Natural killer cell (primary cell): ENCODE measurements at places on chromosomes 16 and 17. TPM values are rescaled to one million over a fixed set of nuclear protein-coding genes. Genes with fewer than 3 reads are reported as not detected.
A peak's percentile ranks its signal among the peaks of the same experiment; 100 is the strongest.

- DNase-seq = peak; percentile 86
- H3K4me3 ChIP-seq = no peak overlapping the region
- no peaks in the 10 kb centered on the region for H3K36me3 ChIP-seq
- H3K27me3 ChIP-seq = no peaks in the 10 kb centered on the region
- H3K27ac ChIP-seq = peak overlapping the region; percentile 84
Measured at GRCh38 chr16:21646721-21647561, 5.5 kb downstream of the IGSF6 start.

GRCh38 chr17:47884905-47885730 lies 10.9 kb upstream of the SP2 start:
- H3K27ac ChIP-seq = no peak overlapping the region
- H3K36me3 ChIP-seq = no peaks in the 10 kb centered on the region
- DNase-seq = no peak

- DNase-seq = no peak
- peaks cover 8% of the 10 kb centered on the region for H3K4me1 ChIP-seq
- no peaks in the 10 kb centered on the region for H3K27me3 ChIP-seq
Measured at GRCh38 chr16:23562505-23562904, 5.0 kb downstream of the UBFD1 start.

DNA sequence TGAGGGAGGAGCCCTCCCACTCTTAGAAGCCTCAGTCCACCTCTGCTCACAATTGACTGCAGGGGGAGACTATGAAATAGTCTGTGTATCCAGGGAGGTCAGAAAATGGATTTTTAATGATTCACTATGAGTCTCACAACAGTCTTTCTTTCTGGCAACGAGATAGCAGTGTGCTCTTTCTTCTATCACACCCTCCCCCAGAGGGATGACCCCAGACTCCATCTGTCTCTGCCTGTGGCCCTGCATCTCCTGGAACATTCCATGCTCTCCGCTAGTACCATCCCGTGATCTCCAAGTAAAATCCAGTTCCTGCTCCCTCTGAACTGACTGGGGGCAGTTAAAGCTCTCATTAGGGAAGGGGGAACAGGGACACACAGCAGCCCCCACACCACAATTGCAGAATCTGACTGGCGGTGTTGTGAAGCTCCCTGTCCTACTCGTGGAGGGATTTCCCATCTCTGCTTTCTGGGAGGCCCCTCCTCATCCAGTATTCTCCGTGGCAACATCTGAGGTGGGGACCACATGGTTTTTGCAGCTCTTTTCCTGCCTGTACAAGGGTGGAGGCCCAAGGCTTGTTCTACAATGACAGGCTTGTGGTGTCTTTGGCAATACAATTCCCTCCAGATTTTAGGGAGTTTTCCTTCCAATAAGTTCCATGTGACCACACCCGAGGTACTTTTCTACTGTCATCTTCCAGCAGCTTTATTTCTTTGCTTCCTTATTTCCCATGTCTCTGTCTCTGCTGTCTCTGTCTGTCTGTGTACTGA lies 19.4 kb downstream of the NATD1 start:
- H3K4me3 ChIP-seq = no peak overlapping the region
- no peak for DNase-seq
- no peaks in the 10 kb centered on the region for H3K27me3 ChIP-seq
- no peak overlapping the region for H3K27ac ChIP-seq
- H3K4me1 ChIP-seq = no peaks in the 10 kb centered on the region
- H3K36me3 ChIP-seq = no peaks in the 10 kb centered on the region

- H3K4me1 ChIP-seq = peaks cover 36% of the 10 kb centered on the region
- H3K36me3 ChIP-seq = no peaks in the 10 kb centered on the region
- no peak for DNase-seq
- H3K27ac ChIP-seq = no peak overlapping the region
- no peak overlapping the region for H3K4me3 ChIP-seq
- H3K27me3 ChIP-seq = peaks cover 17% of the 10 kb centered on the region
Measured at GRCh38 chr17:57874058-57874419, 24.2 kb upstream of the MRPS23 start.

DNA sequence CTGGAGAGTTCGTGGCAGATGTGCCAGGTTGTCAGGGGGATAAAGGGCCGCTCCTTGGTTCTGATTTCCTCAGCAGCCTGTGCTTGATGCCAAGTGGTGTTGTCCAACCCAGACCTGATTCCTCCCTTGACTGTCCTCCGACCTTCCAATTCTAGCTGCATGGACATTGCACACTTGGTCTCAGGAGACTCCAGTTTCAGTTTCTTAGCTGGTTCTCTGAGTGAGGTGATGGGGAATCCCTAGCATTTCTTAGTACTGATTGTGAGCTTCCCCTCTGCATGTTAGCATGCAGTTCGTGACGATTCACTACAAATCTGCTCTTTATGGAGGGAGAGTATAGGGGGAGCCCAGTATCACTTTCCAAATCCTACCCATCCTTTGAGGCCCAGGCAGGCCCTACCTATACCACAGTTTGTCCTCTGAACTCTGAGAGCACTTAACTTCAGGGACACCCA lies 12.4 kb upstream of the CCR7 start:
- no peak overlapping the region for H3K4me3 ChIP-seq
- H3K27me3 ChIP-seq = no peaks in the 10 kb centered on the region
- no peak overlapping the region for H3K27ac ChIP-seq
- peak; percentile 74 for DNase-seq
- peaks cover 26% of the 10 kb centered on the region for H3K4me1 ChIP-seq
- no peaks in the 10 kb centered on the region for H3K36me3 ChIP-seq

- H3K4me1 ChIP-seq = peaks cover 37% of the 10 kb centered on the region
- H3K27ac ChIP-seq = no peak overlapping the region
- H3K27me3 ChIP-seq = no peaks in the 10 kb centered on the region
- no peak overlapping the region for H3K4me3 ChIP-seq
Measured at GRCh38 chr16:84567286-84567962, 50.5 kb downstream of the COTL1 start.

DNA sequence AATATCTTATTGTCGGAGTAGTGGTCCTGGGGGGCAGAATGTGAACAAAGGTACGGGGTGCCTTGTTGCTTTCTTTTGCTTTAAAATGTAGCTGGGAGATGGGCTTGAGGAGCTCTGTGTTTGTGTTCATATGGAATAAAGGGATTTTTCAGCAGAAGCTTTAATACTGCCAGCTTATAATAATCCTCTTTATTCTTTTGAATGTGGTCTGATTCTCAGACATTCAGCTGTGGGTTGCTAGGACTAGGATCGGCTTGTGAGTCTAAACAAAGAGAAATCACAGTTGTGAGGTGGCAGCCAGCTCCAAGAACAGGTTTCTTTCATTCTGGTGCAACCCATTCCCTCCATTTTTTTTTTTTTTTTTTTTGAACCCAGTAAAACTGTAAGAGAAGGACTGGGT lies 7.2 kb downstream of the MRPL58 start:
- peaks cover 39% of the 10 kb centered on the region for H3K36me3 ChIP-seq
- no peak overlapping the region for H3K4me3 ChIP-seq
- H3K27ac ChIP-seq = no peak overlapping the region
- no peak for DNase-seq
- no peaks in the 10 kb centered on the region for H3K27me3 ChIP-seq

- H3K4me1 ChIP-seq = no peaks in the 10 kb centered on the region
- H3K27ac ChIP-seq = no peak overlapping the region
- no peak for DNase-seq
- H3K4me3 ChIP-seq = no peak overlapping the region
- no peaks in the 10 kb centered on the region for H3K27me3 ChIP-seq
- H3K36me3 ChIP-seq = no peaks in the 10 kb centered on the region
Measured at GRCh38 chr17:13541032-13541480, 60.7 kb downstream of the HS3ST3A1 start.

GRCh38 chr16:48430890-48431289 lies 45.7 kb upstream of the SIAH1 start:
- DNase-seq = no peak
- H3K36me3 ChIP-seq = no peaks in the 10 kb centered on the region
- no peak overlapping the region for H3K4me3 ChIP-seq

GRCh38 chr17:36608280-36608679 lies 6.9 kb downstream of the MRM1 start:
- no peaks in the 10 kb centered on the region for H3K36me3 ChIP-seq
- no peak overlapping the region for H3K27ac ChIP-seq
- no peak overlapping the region for H3K4me3 ChIP-seq
- DNase-seq = no peak

DNA sequence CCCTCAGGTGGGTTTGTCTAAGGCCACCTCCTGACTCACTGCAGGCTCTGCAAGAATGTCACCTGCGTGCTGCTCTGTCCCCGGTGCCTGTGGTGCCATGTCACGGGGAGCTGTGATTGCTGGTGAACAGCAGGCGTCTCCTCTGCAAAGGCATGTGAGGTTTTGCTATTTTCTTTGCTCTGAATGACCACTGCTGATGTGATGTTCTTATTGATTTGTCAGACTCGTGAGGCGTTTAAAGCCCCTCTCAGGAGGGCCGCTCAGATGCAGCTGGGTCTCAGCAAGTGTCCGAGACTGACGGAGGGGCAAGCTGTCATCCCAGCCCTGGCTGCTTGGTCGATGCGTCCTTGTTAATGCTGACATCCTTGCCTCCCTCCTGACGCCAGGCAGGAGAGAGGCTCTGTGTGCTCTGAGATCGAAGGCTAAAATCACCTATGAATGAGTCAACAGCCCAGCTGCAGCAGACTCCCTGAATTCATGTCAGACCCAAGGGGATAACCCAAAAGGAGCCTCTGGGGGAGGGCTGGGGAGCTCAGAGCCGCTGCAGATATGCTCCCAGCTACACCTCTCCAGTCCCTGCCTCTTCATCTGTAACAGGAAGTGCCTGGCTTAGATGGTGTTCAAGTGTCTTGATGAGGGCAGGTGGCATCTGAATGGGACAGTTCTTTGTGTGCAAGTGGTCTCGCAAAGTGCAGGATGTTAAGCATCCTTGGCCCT lies 11.8 kb upstream of the PEMT start:
- no peak overlapping the region for H3K4me3 ChIP-seq
- H3K36me3 ChIP-seq = no peaks in the 10 kb centered on the region
- no peak overlapping the region for H3K27ac ChIP-seq
- no peaks in the 10 kb centered on the region for H3K4me1 ChIP-seq

DNA sequence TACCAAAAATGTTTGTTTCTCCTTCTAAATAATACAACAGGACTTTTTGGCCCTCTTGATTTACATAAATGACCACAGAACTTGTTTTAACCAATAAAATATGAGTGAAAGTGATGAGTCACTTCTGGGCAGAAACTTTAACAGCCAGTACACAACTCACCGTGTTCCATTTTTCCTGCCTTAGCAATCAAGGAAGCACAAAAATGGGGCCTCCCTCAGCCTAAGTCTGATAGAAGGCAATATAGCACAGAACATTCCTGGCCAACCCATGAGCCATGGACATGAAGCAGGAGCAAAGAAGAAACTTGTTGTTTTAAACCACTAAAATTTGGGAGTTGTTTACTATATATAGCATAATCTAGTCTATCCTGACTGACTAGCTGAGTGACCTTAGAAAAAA lies 61.1 kb upstream of the MTMR4 start:
- DNase-seq = no peak
- H3K4me1 ChIP-seq = no peaks in the 10 kb centered on the region
- no peaks in the 10 kb centered on the region for H3K27me3 ChIP-seq
- no peak overlapping the region for H3K27ac ChIP-seq

GRCh38 chr17:81546906-81547613 lies 5.1 kb downstream of the FAAP100 start:
- peaks cover 52% of the 10 kb centered on the region for H3K36me3 ChIP-seq
- H3K27ac ChIP-seq = no peak overlapping the region
- H3K4me1 ChIP-seq = peaks cover 14% of the 10 kb centered on the region
- H3K27me3 ChIP-seq = no peaks in the 10 kb centered on the region

DNA sequence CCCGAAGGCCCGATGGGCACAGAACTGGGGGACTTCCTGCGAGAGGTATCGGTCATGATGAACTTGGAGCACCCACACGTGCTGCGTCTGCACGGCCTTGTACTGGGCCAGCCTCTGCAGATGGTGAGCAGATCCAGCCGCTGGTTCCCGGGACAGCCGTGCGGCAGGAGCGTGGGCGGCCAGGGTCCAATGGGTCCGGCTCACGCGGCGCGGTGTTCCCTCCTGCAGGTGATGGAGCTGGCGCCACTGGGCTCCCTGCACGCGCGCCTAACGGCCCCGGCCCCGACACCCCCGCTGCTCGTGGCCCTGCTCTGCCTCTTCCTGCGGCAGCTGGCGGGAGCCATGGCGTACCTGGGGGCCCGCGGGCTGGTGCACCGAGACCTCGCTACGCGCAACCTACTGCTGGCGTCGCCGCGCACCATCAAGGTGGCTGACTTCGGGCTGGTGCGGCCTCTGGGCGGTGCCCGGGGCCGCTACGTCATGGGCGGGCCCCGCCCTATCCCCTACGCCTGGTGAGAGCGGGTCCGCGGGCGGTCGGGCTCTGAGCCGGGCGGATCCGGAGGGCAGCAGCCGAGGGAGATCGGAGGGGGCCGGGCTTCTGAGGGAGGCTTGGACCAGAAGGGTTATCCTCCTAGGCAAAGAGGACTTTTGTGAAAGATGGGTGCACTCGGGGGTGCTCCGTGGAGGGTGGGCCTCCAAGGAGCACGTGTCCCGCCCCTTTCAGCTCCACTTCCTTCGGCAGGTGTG lies 3.0 kb downstream of the TNK1 start:
- peaks cover 22% of the 10 kb centered on the region for H3K4me1 ChIP-seq
- DNase-seq = peak; percentile 92
- peak overlapping the region; percentile 45 for H3K27ac ChIP-seq
- peaks cover 8% of the 10 kb centered on the region for H3K36me3 ChIP-seq
- H3K27me3 ChIP-seq = peaks cover 27% of the 10 kb centered on the region

GRCh38 chr17:61254904-61255303 lies 144.7 kb upstream of the TBX2 start:
- H3K36me3 ChIP-seq = no peaks in the 10 kb centered on the region
- no peak overlapping the region for H3K27ac ChIP-seq
- H3K27me3 ChIP-seq = no peaks in the 10 kb centered on the region
- no peak overlapping the region for H3K4me3 ChIP-seq

DNA sequence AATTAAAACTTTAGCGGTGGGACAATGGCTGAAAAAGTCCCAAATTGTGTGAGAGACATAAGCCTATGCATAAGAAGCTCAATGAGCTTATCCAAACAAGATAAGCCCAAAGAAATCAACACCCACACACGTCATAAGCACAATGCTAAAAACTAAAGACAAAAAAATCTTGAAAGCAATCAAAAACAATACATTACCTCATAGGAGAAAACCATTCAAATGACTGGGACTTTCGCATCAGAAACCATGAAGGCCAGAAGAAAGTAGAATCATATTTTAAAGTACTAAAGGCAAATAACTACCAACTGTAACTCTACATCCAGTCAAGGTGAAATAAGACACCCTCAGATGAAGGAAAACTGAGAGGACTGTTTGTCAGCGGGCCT lies 50.2 kb downstream of the ZCCHC14 start:
- H3K36me3 ChIP-seq = peaks cover 3% of the 10 kb centered on the region
- no peaks in the 10 kb centered on the region for H3K27me3 ChIP-seq
- H3K27ac ChIP-seq = no peak overlapping the region
- no peaks in the 10 kb centered on the region for H3K4me1 ChIP-seq
- H3K4me3 ChIP-seq = no peak overlapping the region

The VMO1 gene
- total RNA-seq = 1.3 TPM

The BAHCC1 gene
- 5.7 TPM for total RNA-seq

The IGSF6 gene
- 4.4 TPM for total RNA-seq

The CMTM2 gene
- total RNA-seq = 0.82 TPM

The KRT14 gene
- total RNA-seq = not detected

The BBS2 gene
- 36.8 TPM for total RNA-seq

The NLRC3 gene
- 98.8 TPM for total RNA-seq

The CDRT15L2 gene
- not detected for total RNA-seq

The GRAPL gene
- total RNA-seq = 2.4 TPM

The SOCS1 gene
- total RNA-seq = 74.7 TPM

The ABCC3 gene
- total RNA-seq = 5.9 TPM

The KRT32 gene
- not detected for total RNA-seq

The ACSM5 gene
- not detected for total RNA-seq

The MYL4 gene
- total RNA-seq = 0.33 TPM

The CCDC40 gene
- total RNA-seq = 0.95 TPM
